Activated CD8-positive, alpha-beta memory T cell treated with anti-CD3 and anti-CD28 coated beads for 1 hour (primary cell): ENCODE measurements at places on chromosomes 1 and 21.
A peak's percentile ranks its signal among the peaks of the same experiment; 100 is the strongest.

GRCh38 chr1:21664806-21665588 lies 4.2 kb downstream of the RAP1GAP start:
- DNase-seq, result no peak

DNA sequence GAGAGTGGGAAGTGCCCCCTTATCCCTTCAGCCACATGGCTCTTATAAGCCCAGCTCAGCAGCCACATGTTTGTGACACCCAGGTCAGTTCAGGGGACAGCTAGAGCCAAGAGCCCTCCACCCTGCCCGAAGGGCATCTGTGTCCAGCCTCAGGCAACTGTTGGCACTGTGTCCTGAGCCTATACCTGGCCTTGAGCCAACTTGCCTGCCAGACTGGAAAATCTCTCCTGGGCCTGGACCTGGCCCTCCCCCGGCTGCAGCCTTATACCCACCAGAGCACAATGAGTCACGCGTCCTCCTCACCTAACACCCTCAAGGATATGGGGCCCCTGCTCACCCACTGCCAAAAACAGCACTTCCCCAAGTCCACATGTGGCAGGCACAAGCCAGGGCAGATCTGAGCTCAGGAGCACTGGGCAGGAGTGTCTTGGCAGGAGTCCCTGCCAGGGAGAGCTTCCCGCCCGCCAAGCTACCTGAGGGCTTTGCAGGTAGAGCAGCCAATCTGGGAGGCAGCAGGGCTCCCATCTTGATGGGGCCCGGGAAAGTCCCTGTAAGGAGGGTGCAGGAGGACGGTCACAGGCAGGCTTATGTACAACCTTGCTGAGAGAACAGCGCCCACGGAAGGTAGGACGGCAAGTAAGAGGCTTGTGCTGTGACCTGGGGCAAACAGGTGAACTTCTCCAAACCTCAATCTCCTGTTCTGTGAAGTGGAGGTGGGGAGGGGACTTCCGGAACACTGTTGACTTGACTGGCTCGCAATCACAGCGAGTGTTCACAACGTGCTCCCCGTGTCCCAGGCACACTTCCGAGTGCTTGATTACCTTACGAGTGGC lies 19.8 kb upstream of the HSPG2 start:
- peak; percentile 10 for DNase-seq

- DNase-seq, result no peak
These were observed 34.9 kb upstream of the GADD45A start for GRCh38 chr1:67650061-67650460.

DNA sequence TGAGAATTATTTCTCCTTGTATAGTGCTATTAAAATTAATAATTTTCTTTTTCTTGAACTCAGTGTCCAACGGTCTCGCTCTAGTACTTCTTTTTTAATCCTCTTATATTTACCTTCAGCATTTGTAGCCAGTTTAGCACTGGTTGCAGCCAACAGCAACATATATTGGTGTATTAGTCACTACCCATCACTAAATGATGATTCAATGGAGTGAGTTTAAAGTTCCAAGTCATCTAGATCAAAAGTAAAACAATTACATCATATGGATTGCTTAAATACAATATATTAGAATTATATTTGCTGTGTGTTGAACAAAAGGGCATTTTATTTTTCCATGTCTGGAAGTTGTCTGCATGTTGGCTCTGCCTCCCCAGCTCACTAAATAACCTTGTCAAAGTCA lies 591.8 kb downstream of the ADGRL2 start:
- DNase-seq, result no peak

DNA sequence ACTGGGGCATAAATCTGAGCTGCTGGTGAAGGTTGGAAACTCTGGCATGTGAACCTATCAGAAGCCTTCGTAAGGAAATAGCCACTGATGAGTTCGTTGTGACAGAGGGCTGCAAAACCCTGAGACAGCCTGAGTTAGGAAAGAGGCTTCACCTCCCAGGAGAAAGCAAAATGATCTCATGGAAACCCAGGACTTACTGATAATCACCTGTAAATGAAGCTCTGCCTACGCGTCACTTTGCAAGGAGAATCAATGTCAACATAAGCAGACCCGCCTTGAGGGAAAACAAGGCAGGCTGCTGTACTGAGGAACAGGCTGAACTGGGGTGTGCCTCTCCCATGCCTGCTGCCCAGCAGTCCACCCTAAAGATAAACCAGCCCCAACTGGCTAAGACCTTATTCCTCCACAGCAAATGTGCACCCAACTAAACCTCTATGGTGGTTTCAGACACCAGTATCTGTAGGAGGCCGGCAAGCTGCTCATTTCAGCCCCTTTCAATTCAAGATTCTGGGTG lies 46.8 kb upstream of the SLC44A3 start:
- DNase-seq, result no peak

- peak; percentile 42 for DNase-seq
These were observed 34.0 kb upstream of the SSX2IP start for GRCh38 chr1:84724128-84724860.

DNA sequence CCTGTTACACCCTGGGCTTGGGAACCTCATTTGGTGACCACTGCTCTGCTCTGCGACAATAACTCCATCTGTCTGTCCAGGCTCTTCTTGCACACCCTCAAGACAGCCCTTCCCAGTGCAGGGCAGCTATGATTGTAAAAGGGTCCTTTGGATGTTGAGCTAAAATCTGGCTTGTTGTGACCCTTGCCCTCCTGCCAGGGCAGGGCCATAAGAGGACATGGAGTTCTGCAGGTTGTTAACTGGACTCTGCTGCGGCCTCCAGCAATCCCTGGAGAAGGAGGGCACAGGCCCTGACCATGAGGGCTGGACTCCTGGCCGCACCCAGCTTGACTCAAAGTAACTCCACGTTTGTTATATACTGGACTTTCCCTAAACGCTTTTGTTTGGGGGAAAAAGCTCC lies 41.2 kb downstream of the DHCR24 start:
- no peak for DNase-seq

- DNase-seq, result no peak
These were observed 6.8 kb downstream of the CYP4X1 start for GRCh38 chr1:47030170-47030805.

DNA sequence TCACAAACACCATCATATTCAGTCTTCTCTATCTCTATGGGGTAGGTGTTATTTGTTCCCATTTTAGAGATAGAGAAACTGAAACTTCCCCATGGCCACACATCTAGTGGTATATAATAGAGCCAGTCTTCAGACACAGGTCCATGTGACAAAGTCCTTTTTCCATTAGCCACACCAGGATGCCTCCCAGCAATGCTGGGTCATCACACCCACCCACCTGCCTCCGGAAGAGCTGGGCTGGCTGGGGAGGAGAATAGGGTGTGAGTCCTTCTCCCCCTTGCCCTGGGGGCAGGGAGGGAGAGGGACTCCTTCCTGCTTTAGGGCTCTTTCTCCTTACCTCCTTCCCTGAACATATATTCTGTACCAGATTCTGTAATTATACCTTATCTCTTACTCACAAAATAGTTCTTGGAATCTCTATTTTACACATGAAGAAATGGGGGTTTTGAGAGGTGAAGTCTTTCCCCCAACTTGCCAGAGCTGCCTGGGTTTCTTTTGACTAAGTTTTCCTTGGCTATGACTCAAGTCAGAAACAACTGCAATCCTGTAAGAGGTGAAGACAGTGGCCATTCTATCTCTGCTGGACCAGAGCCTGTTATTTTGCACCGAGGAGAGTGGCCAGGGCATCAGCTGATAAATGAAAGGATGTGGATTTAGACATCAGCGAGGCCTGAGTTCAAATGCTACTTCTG lies 30.0 kb downstream of the SOX13 start:
- no peak for DNase-seq

DNA sequence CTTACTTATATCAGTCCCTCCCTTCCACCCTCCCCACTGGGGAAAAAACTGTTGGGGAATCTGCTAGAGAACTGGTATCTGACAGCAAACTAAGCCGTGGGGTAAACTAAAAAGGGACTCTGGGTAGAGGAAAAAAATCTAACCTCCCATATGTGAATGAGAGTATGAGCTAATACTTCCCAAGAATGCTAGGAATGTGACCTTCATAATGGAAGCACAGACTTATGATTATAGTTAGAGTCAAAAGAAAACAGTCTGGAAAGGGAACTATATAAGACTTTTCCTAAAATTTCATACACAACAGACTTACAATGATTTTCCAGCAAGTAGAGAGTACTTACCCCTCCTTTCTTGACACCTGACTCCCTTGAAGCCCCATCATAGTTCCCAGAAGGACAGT lies 23.0 kb upstream of the RBBP5 start:
- DNase-seq, result no peak

DNA sequence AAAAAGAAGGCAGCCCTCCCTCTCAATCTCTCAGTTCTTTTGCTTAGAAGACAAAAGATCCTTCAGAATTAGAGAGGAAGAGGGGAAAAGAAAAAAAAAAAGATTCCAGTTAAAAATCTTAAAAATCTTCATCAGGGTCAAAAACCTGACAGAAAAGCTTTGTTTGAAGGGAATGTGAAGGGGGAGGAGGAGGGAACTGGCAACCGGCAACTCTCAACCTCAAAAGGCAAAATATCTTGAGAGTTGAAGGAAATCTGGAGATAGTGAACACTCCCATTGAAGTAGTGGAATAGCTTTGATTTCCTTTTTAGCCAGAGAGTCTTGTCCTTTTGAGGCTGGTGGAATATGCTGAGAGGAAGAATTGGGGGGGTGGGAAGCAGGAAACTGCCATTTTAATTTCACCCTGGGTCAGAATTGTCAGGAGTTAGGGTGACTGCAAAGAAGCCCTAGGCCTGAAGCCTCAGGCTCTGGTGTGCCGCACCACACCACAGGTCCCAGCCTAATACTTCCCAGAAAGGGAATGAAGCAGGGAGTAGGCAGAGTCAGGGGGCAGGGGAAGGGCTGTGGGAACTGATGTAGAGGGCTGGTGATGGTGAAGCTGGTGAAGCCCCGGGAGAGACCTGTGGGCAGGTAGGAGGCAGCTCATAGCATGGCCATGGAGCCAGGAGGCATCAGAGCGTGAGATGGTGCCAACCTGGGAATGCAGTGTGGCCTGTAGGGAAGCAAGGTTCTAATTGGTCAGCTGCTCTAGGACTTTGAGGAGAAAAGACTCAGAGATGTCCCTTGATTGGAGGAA lies 24.6 kb downstream of the KIRREL1 start:
- DNase-seq, result no peak

GRCh38 chr1:15196807-15197530 lies 43.4 kb downstream of the TMEM51 start:
- no peak for DNase-seq
